ENCODE measurements at places on chromosomes 3 and 15.

GRCh38 chr3:105827959-105828358, 40.9 kb downstream of the CBLB start:
- DNase-seq: no peak

DNA sequence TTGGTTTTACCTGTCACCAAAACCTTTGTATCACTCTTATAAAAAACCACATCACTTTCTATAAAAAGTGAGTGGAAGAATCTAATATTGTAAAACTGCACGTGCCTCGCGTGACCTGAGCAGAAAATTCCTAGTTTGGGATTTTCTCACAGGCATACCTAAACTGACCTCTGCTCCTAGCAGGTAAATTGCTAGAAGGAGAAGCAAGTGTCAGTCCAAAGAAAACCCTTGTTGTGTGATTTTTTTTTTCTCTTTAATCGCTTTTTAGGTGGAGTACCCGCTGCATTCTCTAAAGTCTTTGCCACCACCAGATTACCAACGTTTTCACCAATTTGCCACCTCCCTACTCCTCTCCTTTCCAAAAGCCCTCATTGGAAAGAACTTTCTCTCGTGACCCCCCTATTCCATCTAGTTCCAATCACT, 534 bp upstream of the UBE2E1 start:
- DNase-seq: no peak

GRCh38 chr3:170483485-170484262, 65.0 kb downstream of the CLDN11 start:
- no peak for DNase-seq

DNA sequence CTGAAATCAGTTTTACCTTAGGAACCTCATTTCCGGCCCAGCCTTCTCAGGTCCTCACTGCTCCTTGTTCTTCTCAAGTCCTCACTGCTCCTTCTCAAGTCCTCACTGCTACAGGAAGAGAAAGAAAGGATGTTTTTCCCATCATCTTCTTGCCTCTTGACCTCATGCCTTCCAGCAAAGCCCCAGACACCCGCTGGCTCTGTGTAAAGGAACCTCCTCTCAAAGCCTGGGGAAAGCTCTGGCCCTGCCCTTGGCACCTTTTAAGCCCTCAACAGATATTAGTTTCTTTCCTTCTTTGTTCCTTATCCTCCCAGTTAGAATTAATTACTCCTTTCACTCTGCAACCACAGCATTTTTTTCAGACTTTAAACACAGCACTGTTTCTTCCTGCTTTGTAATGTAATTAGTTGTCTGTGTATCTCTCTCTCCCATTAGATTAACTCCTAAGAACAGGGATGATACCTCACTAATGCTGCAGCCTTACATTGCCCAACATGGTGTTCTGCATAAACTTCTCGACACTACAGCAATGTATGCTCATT, 4.0 kb upstream of the WDR49 start:
- no peak for DNase-seq

DNA sequence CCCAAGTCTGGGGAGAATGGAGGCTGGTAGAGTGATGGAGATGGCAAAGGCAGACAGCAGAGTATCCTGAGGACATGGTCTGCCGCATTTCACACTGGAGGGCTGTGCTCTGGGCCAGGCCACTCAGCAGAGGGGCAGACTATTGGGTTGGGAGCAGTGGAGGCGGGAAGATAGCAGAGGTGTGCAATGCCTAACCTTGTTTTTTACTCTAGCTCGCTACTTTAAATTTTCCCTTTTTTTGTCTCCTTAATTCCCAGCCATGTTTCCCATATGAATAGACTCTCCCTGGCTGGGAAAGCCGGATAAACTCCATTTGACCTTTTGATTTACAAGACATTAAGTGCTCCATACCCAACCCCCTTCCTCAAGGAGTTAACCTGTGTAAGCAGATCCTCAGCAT, 33.5 kb upstream of the ST6GAL1 start:
- no peak for DNase-seq

- DNase-seq: no peak
These were observed 56.0 kb upstream of the FLNB start for GRCh38 chr3:57952208-57952631.

- no peak for DNase-seq
These were observed 123.7 kb upstream of the CLSTN2 start for GRCh38 chr3:139811331-139811730.

GRCh38 chr3:10378742-10379141, 57.8 kb upstream of the SEC13 start:
- DNase-seq: no peak

DNA sequence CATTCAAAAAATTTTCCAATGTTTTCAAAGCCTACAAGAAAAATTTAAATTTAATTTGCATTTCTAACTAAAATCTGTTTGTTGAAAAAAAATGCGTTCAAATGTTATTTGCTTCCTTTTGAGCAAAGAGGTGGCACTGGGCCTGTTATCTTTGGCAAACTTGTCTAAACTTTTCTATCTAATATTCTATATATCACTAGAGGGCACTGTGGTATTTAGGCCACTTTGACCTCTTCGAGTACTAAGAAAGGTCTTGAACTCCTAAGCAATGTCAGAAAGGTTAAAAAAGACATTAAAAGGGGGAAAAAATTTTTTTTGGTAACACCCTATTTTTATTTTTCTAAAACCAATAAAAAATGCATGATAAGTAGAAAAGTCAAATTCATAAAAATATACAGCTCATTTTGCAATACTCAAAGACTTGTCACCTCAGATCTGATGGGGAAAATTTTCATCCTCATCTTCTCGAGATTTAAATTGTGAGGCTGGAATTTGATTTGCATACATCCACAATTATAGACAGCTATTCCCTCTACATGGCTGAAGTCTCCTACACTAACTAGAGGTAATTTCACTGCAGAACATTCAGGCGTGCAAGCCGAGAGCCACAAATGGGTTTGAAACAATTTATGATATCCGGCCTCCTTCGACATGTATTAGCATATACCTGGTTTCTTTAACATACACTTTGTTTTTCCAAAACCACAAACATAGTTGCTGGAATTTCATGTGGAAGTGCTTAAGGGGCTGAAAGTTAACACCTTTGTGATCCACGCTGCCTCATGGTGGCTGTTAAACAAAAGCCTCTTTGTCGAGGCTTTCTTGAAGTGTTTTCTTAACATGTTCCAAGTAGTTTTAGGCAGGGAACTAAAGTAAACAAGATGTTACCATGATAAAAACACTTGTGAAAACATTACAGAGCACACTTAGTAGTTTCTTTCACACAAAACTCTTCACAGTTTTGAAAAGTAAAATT, 576.4 kb downstream of the FOXP1 start:
- no peak for DNase-seq

DNA sequence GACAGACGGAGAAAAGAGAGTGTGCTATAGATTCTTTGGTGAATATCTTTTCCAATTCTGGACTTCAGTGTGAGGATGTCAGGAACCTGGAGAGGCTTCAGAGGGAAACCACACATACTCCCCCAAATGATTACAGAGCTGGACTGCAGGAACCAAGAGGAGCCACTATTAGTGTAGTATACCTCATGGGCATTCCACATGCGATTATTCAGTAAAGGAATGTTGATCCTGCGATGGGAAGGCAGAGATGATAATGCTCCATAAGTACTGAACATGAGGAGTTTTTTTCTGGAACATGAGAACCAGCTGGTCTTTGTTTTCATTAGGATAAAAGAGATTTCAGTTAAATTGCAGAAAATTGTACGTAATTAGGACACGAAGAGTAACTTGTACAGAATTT, 18.7 kb downstream of the STARD9 start:
- no peak for DNase-seq

DNA sequence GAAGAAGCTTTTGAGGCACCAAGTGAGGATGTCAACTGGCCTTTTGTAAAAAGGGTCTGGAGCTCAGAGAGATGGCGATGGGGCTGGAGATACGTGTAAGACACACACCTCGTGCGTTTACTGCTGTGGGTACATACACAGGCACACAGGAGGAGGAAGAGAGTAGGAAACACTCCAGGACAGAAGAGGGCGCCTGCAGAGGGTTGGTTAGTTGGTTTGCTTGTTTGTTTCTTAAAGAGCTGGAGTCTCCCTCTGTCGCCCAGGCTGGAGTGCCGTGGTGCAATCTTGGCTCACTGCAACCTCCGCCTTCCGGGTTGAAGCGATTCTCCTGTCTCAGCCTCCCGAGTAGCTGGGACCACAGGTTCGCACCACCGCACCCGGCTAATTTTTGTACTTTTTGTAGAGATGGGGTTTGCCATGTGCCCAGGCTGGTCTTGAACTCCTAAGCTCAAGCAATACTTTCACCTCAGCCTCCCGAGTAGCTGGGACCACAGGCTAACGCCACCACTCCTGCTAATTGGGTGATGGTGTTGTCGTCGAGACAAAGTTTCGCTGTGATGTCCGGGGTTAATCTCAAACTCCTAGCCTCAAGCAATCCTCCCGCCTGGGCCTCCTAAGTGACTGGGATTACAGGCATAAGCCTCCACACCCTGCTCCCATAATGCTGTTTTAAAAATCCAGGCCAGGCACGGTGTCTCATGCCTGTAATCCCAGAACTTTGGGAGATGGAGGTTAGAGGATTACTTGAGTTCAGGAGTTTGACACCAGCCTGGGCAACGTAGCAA, 1.3 kb upstream of the PRR20G start:
- DNase-seq: no peak
